Cardiac fibroblast (primary cell): ENCODE measurements at places on chromosomes 2 and 18.

GRCh38 chr2:176573612-176574483 is 304.6 kb downstream of the MTX2 start:
- no peak for DNase-seq

DNA sequence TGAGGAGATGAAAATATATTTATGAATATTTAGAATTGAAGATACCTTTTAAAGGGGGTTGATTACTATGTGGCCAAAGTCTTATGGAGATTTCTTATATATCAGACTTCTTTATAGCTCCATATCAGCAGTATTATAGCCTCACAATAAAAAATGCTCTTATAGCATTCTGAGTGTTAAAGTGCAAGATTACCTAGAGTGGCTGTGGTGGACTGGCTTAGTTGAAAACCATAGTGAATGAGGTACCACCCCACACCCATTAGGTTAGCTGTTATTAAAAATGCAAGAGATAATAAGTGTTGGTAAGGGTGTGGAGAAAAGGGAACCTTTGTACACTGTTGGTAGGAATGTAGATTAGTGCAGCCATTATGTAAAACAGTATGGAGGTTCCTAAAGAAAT is 39.7 kb downstream of the NCOA1 start:
- DNase-seq = no peak

DNA sequence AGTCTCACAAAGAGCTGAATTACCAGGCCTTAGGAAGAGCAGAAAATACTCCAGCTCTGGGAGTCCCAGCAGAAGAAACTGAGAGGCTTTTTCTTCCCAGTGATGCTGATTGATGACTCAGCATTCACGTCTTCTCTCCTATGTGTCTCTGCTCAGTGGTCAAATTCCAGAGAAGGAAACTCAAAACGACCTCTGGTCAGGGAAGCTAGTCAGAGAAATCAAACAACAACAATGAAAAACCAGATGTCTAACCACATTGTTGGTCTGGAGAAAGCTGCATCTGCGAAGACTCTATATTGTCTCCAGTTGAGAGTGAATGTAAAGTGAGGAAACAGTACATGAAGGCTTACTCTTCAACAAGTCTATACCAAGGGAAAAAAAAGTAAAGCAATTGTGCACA is 28.6 kb upstream of the CERS6 start:
- DNase-seq = peak; percentile 83

DNA sequence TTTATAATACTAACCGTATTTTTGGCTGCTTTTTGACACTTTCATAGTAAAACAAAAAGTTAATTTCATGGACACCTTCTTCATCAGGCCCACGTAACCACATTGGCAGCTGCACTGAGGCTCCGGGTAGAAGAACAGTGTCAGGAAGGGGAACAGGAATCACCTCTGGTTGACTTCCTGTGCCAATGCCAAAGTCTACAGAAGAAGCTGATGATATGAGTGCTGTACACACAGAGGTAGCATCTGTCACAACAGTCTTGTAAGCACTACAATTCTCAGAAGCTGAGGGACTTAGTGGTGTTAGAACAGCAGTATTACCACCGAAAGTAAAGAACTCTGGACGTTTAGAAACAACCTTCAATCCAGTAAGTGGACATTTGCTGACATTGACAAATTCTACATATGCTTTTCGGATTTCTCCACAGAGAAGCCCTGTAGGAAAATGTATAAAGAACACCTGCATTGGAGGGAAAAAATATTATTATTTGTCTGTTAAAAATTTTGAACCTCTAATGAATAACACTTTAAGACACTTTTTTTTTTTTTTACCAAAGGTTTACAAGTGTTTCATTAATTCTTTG is 85.3 kb downstream of the TRAPPC8 start:
- DNase-seq = no peak

- DNase-seq = peak; percentile 49
Observed at GRCh38 chr2:157336137-157337010, 10.8 kb upstream of the ERMN start.

DNA sequence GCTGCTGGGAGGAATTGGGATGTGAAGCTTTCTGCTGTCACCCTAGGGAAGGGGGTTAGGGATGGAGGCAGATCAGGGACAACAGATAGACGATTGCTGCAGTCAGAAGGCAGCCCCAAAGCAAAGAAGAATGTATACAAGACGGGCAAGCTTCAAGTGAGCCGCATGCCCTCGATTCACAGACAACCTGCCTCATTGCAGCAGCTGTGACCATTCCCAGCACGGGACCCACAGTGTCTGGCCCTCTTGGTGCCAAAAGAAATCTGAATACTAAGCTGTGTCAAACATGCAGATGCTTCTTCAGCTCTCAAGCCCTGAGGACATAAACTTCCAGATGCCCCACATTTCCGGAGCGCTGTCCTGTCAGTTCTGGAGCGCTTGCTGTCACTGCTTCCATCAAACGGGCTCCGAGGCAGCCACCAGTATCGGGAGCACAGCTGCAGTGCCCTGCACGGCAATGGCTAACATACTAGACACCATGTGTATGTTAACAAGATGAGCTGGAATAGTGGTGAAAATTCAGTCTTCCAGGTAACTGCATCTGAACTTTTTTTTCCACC is 33.8 kb downstream of the PRELID3A start:
- DNase-seq = no peak

GRCh38 chr2:188897096-188897495 is 77.1 kb upstream of the COL3A1 start:
- DNase-seq = peak; percentile 88

DNA sequence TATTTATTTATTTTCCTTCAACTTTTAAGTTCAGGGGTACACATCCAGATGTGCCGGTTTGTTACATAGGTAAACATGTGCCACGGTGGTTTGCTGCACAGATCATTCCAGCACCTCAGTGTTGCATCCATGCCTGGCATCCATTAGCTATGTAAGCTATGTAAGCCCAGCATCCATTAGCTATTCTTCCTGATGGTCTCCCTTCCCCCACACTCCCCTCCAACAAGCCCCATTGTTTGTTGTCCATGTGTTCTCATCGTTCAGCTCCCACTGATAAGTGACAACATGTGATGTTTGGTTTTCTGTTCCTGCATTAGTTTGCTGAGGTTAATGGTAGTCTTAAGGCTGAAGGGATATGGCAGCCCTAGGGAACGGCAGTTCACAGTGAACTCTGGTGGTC is 203.4 kb downstream of the CTNNA2 start:
- no peak for DNase-seq

GRCh38 chr2:1891971-1892486 is 147.7 kb upstream of the PXDN start:
- DNase-seq = no peak

GRCh38 chr2:133766164-133766832 is 198.0 kb upstream of the NCKAP5 start:
- DNase-seq = no peak

GRCh38 chr2:164711766-164712138 is 90.5 kb upstream of the GRB14 start:
- no peak for DNase-seq

- DNase-seq = no peak
Observed at GRCh38 chr18:12479536-12479935, 71.8 kb downstream of the PRELID3A start.

- no peak for DNase-seq
Observed at GRCh38 chr2:63073994-63074393, 23.4 kb downstream of the OTX1 start.

DNA sequence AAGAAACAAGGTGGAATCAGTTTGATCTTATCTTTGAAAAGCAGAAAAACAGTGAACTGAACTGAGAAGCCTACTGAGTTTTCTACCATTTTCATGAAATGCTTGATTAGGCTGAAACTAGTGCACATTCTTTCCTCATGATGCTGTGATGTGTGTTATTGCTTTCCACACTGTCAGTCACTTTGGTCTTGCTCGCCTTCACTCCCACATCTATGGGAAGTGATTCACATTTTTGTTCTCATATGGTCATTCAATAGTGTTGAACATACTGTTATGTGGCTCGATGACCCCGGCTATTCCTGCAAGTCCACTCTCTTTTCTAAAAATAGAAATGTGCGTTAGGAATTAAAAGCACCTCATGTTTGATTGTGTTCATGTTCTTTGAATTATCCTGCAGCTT is 129.7 kb downstream of the TGIF1 start:
- DNase-seq = peak; percentile 95

GRCh38 chr2:233803292-233803911 is 25.3 kb downstream of the MROH2A start:
- DNase-seq = no peak
